Nucleus accumbens (tissue), 56 donors: ENCODE measurements at places on chromosomes 12 and 14.

DNA sequence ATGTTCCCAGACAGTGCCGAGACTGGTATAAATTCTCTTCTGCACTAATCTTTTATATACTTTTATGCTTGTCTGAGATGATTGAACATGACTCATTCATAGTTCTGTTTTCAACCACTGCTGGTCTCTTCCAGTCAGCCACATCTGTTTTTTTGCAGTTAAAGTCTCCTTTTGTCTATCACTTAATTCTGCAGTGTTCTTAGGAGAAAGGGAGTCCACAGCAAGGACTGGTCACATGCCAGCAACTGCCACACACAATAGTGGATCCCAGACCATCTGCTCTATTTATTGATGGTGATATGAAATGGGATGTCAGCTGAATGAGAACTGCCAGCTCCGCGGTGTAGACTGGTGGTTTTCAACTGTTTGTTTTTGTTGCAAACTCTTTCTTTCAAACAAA lies 379.8 kb downstream of the MED13L start:
- DNase-seq: no peak

- no peak for DNase-seq
Observed at GRCh38 chr12:15899282-15899870, 11.8 kb upstream of the DERA start.

- DNase-seq: no peak
Observed at GRCh38 chr12:124909831-124910560, 4.5 kb downstream of the UBC start.

DNA sequence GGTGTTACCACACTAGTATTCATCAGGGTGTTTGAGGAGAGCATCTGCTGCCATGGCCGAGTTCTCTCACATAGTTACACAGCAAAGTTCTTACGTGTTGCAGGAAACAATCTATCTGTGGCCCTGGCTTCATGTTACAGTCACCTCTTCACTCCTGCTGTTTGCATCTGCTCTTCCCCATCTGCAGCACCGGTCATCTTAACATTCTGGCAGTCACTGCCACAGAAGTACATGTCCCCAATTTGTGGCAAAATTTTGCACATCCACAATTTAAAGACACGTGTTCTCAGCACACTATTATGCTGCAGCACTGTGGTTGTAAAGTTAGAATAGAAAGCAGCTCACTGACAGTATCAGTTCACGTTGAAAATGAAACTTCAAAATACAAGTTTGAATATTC lies 23.2 kb downstream of the MAPK1IP1L start:
- DNase-seq: no peak

DNA sequence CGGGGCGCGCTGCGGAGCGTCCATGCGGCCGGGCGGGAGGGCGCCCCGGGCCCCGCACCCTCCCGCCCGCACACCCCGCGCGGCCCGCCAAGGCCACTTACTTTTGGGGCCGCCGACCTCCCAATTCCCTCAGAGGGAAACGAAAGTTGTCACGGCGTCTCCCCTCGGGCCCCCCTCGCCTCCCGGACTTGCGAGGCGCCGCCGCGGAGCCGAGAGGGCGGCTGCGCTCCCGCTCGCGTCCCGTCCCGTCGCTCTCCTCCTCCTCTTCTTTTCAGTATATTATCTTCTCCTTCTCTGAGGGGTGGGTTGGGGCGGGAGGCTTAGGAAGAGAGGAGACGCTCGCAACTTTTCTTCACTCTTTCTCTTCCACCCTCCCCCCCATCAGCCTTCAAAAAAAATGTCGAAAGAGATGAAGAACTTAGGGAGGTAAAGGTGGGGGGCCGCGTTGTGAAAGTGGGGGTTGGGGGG lies 613 bp downstream of the DUSP16 start:
- DNase-seq: peak; percentile 20

GRCh38 chr12:81596558-81596957 lies 162.6 kb downstream of the PPFIA2 start:
- DNase-seq: no peak

DNA sequence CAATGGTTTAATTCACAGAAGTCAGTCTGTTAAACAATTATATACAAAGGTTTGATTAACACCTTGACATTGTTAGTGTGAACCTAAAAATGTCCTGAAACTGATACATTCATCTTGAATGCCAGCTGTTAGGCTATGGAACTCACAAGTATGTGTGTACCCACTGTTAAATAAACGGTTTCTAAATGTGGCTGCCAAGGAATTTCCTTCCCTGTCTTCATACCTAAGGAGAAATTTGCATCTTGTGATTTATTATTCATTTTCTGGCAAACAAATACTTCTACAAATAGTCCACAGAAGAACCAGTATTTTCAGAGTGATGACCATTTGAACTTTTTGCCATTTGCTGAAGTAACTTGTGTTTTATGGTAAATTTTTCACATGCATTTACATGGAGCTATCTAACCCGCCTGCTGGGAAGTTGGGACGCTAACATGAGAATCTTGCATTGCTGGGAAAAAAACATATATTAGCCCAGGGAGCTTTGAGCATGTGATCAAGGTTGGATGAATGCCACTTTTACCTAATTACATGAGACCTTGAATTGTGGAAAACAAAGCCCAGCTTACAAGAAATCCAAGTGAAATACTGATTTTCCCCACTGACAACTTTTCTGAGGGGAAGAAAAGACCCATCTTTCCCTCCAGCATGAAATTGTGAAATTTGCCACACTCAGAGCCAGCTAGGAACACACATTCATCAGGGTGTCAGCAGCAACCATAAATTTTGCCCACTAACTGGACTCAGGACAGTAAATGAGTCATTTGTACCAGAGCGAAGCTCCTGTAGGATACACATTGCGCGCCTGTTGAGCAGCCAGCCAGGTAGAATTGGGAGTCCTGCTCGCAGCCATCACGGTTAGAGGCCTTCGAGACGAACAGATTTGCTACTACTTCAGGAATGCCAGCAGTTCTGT lies 118.0 kb downstream of the KICS2 start:
- no peak for DNase-seq

GRCh38 chr14:103562429-103563225 lies at the start of the genes BAG5 and COA8:
TSS of gene BAG5 (minus strand) at chr14:103562657. CDS start at chr14:103561164, 1,493 bp downstream.
TSS of gene COA8 (plus strand) at chr14:103562960. CDS start at chr14:103563002, 42 bp downstream.
- DNase-seq: peak; percentile 91

DNA sequence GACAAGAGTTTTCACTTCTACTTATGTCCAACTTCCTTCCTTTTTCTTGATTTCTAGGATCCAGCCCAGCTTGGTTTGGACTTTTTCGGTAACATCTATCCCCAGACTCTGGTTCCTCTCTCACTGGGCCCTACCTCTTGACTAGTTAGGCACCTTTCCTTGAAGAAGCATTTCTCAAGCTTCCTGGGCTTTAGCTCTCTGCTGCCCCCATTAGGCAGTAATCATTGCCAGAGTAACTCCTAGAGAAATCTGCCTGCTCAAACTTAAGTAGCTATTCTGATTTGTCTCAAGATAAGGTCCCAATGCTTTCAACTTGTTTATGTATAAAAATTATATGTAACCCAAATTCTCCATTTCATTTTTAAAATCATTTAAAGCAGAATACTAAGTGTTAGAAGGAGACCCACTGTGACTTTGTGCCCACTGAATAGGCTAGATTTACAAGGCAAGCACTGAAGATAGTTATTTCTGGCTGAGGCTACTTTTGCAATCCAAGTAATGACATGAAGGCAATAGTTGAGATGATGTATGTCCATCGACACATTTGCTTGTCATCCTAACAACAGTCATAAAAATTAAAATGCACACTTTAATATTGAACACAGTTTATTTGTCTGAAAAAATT lies 275.0 kb upstream of the G2E3 start:
- DNase-seq: no peak
